Fibroblast of skin of right biceps (primary cell): ENCODE measurements at places on chromosomes 3 and 15.

DNA sequence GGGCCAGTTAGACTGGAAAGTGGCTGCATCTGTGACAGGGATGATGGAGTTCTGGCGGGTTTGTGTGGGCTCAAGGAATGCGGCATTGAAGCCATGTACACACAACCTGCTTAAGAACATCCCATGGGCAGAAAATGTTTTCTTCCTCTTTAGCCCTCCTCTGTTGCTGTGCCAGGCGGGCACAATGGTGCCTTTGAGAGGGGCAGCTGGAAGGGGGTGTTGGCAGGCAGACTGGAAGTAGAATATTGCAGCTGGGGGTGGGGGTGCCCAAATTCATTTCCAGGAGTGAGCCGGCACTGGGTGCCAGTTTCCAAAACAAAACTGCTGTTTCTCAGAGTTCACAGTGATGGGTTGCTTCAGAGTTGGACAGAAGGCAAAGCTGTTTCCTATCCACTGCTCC is 91.8 kb upstream of the ETV5 start:
- no peak for DNase-seq

DNA sequence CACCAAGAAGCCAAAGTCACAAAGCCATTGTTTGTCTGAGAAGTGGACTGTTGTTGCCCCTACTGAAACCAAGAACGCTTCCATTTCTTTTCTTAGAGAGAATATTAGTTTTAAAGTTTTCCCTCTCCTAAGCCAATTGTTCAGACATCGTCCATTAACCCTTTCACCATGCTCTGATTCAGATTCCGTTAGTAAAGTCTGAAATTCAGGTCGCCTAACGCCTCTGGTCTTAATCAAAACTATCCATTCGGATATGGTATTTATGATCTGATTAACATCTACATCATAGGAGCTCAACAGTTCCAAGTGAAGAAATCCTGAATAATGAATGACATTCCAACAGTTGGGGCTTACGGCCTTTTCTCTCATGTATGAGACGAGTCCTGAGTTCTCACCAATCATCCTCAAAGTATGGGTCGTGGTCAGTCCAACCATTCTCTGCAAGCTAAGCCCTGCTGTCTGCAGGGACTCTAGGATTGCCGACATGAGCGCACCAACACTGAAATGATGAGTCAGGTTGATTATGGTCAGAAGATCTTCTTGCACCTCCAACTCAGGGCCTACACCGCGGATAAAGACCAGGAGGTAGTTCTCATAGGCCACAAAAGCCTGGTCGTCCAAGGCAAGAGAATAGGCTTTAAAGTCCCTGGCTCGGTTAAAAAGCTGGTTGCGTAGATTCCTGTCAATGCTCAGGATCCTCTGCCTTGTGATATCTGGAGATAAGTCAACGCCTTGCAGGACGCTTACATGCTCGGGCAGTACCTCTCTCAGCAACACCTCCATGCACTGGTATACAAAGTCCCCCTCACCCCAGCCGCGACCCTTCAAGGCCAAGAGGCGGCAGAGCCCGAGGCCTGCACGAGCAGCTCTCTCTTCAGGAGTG is 767 bp downstream of the EPM2AIP1 start:
- DNase-seq = peak; percentile 72

- peak; percentile 2 for DNase-seq
Observed at GRCh38 chr3:144437989-144438388, 466.4 kb downstream of the DIPK2A start.

GRCh38 chr3:46900356-46900755 is 22.8 kb downstream of the PTH1R start:
- DNase-seq = no peak

- peak; percentile 17 for DNase-seq
Observed at GRCh38 chr3:52851348-52851747, 16.5 kb upstream of the MUSTN1 start.

DNA sequence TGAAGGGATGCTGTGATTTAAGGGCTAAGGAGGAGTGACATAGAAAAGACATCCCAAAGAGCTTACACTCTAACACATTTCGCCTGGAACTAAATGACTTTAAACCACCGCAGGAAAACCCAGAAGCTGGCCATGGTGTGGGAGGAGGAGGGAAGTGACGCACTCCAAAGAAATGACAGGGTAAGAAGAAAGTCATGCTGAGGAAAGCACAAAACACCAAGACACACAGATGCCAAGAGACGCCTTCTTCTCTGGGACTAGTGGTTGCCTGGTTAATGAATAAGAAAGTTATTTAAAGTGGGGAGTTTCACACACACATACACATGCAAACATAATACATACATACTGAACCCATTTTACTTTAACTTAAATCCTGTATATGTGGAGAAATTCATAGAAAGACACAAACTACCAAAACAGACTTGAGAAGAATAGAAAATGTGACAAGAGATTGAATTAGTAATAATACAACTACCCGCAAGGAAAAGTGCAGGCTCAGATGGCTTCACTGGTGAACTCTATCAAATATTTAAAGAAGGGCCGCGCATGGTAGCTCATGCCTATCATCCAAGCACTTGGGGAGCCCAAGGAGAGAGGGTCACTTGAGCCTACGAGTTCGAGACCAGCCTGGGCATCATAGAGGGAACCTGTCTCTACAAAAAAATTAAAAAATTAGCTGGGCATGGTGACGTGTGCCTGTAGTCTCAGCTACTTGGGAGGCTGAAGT is 125.5 kb downstream of the NSMCE3 start:
- DNase-seq = peak; percentile 89

DNA sequence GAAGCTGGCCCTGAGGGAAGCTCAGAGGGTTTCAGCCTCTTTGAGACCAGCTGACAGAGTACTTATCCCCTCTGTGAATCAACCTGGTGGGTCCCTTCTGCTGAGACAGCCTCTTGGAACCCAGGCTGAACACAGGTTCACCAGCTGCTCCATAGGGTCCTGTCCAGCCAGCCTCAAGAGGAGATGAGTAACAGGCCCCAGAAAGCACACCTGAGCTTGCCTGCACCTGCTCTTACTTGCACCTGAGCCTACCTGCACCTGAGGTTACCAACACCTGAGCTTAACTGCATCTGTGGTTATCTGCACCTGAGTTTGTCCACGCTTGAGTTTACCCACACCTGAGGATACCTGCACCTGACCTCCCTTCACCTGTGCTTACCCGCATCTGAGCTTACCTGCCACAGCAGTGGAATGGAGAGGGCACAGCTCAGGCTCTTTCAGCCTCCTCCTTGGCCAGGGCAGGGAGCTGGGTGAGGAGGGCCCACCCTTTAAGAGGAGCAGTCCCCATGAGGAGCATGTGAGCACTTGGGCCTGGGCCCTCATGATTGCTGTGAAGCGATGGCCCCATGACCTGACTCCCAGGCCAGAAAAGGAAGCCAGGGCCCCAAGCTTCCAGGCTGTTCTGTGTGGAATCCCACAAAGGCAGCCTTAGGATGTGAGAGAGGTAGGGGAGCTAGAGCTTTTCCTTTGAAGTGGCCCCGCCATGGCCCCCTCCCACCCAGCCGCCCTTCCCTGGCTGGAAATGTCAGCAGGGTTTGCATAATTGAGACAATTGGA is at the start of gene TRPM1:
TRPM1 (minus strand) TSS at position 464 of the 777 bp plus-strand sequence. CDS start 20,370 bp downstream, outside the sequence.
- no peak for DNase-seq

DNA sequence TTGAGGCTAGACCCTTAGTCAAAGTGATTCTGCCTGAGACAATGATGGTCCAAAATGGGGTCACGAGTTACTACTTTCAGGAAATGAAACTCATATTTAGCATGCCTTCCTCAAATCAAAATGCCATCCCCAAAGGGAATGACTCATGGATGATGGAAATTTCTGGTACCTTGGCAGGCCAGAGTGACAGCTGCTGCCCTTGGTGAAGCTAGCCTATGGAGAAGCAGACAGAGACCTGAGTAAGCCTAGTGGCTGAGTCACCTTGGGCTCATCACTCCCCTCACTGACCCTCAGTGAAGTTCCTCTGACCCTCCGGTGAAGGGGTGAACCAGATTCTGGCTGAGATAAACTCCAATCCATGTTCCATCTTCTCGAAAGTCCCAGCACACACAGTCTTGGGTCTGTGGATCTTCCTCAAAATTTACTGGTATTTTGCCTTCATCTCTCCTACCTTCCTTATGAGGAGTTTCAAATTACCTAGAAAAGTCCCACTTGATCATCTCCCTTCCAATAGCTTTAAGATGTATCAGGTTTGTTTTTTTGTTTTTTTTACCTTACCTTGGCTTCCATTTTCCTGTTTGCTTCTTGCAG is 54.5 kb upstream of the ABHD17C start:
- DNase-seq = no peak

DNA sequence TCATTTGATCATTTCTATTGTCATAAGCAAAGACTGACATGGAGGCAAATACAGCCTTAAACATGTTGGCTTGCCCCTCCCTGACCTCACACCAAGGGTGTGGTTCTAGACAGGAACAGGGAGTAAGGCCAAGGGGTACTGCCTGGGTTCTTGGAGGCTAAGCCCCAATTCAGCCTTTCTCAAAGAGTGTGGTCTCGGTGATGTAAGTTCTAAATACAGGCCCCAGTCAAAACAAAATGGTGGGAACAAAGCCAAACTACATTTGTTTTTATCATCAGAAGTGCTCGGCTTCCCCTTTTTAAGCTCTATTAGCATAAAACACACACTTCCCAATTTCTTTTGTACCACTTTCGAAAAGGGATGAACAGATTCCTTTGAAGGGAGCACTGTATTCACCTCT is 129.5 kb downstream of the ATP8B4 start:
- no peak for DNase-seq

DNA sequence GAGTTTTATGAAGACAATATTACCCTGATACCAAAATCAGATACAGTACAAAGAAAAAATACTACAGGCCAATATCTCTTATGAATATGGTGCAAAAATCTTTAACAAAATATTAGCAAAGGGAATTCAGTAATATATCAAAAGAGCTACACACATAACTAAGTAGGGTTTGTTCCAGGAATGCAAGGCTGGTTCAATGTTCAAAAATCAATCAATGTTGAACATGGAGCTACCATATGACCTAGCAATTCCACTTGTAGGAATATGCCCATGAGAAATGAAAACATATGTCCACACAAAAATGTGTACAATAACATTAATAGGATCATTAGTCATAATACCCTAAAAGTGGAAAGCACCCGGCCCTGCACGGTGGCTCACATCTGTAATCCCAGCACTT is 7.8 kb downstream of the OCA2 start:
- DNase-seq = no peak

- no peak for DNase-seq
Observed at GRCh38 chr3:52788890-52789745, 5.5 kb upstream of the ITIH3 start.

- no peak for DNase-seq
Observed at GRCh38 chr3:133453383-133453782, 53.5 kb downstream of the BFSP2 start.

- no peak for DNase-seq
Observed at GRCh38 chr15:62867844-62868243, 174.7 kb upstream of the TPM1 start.

GRCh38 chr3:79937567-79937966 is 169.8 kb upstream of the ROBO1 start:
- DNase-seq = peak; percentile 4

DNA sequence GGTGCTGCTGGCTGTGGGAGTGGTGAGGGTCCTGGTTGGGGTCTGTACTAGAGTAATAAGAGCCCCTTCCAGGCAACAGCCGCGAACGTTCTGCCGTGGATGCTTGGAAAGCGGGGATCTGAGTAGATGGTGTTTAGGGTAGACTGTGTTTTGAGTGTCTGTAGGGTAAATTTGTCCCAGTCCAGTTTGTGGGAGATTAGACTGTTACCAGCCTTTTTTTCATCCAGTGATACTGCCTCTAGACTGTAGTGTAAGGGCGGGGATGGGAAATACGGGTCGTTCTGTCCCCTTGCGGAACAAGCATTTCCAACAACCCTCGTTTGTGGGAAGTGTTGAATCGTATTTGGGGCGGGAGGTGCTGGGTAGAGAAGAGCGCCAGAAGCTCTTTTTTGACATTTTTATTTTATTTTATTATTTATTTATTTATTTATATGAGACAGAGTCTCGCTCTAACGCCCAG is 424 bp downstream of the HAUS2 start:
- peak; percentile 34 for DNase-seq

GRCh38 chr3:132273036-132273435 is 44.2 kb upstream of the ACP3 start:
- no peak for DNase-seq
